Eye (tissue), 1 donor: ENCODE measurements at places on chromosomes 6 and 20.
A peak's percentile ranks its signal among the peaks of the same experiment; 100 is the strongest.

DNA sequence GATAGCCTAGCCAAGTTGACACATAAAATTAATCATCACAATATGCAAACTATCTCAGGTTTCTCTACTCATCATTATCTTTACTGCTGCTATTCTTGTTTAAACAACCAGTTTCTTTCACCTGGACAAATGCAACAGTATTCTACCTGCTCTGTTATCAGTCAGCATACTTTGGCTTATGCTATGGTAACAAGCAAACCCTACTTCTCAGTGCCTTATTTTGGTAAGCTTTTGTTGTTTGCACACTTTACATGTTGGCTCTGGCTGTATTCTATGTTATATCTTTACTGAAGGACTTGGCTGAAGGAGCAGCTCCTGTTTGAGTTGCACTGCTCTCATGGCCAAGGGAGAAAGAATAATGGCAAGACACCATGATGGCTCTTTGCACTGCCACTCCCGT, 463.1 kb downstream of the EPM2A start:
- DNase-seq, result no peak

DNA sequence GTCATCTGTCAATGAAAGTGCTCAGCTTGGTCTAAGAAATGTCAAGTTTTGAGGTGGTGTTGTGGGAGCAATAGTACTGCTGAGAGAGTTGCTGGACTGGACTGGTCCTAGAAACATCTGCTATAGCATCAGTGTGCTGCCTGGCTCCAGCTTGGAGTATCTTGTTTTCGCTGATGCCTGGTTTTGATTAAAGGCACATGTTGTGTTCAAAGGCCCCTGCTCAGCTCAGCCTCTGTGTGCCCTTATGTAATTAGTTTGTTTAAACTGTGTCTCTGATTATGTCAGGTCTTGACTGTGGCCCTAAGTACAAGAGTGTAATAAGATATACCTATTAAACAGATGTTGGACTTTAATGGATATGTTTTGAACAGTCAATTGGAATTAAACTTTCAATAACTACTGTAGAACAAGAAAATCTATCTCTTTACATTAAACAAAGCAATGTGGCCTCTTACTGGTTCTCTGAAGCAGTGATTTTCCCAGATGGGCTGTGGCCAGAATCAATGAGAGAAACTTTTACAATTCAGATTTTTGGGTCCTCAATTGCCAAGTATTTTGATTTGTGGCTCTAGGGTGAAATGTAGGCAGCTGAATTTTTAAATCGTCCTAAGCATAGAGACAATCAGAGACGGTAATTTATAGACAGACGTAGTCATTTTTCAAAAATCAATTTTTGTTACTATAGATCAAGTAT, 668.2 kb downstream of the DHX35 start:
- peak; percentile 46 for DNase-seq

DNA sequence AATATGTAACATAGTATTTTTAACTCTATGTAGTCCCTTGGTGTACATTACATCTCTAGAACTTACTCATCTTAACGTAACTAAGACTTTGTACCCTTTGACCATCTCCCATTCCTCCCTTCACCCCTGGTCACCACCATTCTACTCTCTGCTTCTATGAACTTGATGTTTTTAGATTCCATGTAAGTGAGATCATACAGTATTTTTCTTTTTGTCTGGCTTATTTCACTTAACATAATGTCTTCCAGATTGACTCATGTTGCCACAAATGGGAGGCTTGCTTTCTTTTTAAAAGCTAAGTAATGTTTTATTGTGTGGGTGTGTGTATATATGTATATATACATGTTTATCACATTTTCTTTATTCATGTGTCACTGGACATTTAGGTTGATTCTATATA, 55.8 kb downstream of the TMEM200A start:
- peak; percentile 11 for DNase-seq

- peak; percentile 60 for DNase-seq
Measured at GRCh38 chr6:156933201-156934068, 156.3 kb downstream of the ARID1B start.

DNA sequence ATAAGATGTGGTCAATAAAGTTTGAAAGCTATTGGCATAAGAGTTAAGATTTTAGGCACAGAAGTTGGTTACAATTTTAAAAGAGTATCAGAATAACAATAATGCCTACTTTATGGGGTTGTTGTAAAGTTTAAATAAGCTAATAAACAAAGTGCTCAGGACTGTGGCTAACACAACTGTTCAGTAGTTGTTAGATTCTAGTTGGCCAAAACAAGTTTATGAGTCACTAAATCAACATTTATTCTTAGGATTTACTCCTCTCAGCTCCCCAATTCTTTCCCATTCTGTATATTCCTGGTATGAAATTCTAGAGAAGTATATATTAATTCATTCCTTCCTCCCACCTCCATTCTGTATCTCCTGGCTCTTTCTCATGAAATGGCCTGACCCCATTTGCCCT, 14.5 kb downstream of the RMND1 start:
- no peak for DNase-seq
